ENCODE measurements at places on chromosomes 16 and 17.
A peak's percentile ranks its signal among the peaks of the same experiment; 100 is the strongest.

DNA sequence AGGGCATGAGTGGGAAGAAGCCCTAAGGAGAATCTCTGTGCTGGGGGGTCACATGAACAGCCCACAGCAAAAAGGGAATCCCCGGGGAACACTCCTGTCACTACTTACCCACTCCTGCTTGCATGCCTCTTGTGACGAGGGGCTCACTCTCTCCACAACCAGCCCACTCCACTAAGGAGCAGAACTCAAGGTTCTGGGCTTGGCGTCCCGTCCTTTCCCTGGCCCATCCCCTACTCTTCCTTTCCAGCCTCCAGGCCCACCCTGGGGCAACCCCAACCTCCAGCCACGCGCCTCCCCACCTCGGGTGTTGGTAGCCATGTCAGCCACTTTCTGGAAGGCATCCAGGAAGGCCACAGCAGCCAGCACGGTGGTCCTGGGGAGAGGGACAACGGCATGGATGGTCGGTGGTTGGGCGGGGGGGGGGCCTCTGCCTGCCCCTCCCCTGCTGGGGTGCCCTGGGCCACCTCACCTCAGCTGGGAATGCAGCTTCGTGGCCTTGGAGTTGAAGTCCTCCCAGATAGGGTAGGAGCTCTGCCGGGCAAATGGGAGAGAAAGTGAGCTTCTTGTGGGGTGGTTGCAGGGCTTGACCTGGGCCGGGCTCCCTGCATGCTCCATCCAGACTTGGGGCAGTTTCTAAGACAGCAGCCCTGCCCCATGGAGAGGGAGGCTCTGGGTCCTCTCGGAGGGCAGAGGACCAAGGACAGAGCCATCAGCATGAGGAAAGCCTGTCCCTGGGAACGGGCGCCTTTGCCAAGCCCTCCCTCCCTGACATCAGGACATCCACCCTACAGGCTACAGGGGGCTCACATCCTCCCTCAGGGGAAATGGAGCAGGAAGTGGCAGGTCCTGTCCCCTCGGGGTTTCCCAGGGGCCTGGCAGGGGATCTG, 5.1 kb downstream of the MTSS2 start:
- no peak for DNase-seq

- no peak for DNase-seq
These were observed 1.5 kb downstream of the PIEZO1 start for GRCh38 chr16:88783391-88784073.

DNA sequence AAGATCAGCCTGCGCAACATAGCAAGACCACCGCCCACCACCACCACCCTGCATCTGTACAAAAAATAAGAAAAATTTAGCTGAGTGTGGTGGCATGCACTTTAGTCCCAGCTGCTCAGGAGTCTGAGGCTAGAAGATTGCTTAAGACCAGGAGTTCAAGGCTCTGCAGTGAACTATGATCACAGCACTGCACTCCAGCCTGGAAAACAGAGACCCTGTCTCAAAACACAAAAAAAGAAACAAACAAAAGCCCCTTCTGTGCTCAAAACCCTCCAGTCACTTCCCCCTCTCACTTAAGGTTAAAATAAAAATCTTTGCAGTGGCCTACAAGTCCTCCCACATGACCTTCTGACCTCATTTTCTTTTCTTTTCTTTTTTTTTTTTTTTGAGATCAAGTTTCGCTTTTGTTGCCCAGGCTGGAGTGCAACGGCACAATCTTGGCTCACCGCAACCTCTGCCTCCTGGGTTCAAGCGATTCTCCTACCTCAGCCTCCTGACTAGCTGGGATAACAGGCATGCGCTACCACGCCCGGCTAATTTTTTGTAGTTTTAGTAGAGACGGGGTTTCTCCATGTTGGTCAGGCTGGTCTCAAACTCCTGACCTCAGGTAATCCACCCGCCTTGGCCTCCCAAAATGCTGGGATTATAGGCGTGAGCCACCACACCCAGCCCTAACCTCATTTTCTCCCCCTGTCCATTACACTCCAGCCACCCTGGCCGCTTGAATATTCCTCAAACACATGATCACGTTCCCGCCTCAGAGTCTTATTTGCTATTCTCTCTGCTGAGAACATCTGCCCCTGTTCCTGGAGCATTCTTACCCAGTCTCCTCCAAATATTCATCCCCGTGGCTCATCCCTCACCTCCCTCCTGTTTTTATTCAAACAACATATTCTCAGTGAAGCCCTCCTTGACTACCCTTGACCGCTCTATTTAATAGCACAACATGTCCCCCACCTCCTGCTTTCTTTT, 126.6 kb upstream of the MED13 start:
- no peak for DNase-seq

- no peak for DNase-seq
These were observed 226.3 kb downstream of the MSI2 start for GRCh38 chr17:57482657-57483056.

DNA sequence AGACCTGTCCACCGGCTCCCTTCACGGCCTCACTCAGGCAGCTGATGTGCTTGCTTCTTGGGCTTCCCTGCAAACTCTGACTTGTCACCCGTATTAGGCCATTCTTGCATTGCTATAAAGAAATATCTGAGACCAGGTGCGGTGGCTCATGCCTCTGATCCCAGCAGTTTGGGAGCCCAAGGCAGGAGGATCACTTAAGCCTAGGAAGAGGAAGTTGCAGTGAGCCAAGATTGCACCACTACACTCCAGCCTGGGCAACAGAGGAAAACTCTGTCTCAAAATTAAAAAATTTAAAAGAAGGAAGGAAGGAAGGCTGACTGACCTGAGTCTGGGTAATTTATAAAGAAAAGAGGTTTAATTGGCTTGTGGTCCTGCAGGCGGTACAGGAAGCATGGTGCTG, 17.0 kb downstream of the SOST start:
- DNase-seq = no peak

DNA sequence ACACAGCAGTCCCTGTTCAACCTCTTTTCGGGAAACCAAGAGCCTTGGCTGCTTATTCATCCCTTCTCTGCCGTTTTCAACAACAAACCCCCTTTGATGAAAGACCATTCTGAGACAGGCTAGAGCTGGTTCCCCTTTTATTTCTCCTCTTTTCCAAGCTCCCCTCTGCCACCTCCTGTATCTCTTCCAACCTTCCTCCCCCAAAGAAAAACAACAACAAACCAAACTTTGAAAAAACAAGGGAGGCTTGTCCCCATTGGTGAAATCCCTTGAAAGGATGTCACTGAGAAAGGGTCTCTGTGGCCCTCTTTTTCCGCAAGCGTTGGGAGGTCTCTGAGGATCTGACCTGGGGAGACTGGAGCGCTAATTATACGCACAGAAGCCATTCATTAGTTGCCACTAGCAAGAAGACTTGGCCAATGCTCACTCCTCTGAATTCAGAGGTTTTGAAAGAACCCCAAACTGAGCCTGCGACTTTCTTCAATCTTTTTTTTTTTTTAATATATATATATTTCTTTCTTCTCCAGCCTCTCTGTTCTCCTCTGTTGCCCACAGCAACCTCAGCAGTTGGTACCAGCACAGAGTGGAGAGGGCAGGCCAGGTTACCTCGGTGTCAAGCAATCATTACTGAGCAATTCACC, 101.4 kb downstream of the PITPNC1 start:
- no peak for DNase-seq

DNA sequence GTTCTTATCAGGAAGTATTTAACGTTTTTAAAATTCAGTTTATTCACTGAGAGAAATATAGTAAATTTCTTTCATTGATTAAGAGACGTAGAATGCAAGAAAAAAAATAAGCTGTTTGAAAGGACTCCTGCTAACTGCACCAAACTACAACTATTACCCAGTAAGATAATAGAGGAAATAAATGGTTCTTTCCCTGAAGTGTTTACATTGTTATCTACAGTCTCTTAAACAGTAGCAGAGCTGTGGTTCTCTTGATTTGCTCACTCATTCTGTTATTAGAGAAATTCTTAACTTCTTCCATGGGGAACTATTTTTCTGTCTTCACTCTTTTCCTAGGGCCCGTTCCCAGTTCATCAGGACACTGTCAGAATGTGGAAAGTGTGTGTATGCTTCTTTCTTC, 973.0 kb downstream of the KCNJ2 start:
- no peak for DNase-seq

DNA sequence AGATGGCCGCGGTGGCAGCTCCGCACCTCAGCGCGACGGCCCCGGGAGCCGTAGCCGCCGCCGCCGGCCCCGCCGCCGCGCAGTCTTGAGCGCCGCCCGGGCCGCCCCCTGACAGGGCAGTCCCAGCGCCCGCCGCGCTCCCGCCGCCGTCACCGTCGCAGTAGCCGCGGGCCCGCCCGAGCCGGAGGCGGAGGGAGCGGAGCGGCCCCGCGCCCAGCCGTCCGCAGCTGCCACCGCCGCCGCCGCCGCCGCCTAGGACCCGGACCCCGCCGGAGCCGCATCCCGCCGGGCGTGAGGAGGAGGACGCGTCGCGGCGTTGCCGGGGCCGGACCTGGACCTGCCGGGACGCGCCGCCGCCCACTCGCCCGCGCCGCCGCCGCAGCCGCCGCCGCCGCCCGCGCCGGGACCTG, 218 bp downstream of the TNRC6C start:
- peak; percentile 2 for DNase-seq

DNA sequence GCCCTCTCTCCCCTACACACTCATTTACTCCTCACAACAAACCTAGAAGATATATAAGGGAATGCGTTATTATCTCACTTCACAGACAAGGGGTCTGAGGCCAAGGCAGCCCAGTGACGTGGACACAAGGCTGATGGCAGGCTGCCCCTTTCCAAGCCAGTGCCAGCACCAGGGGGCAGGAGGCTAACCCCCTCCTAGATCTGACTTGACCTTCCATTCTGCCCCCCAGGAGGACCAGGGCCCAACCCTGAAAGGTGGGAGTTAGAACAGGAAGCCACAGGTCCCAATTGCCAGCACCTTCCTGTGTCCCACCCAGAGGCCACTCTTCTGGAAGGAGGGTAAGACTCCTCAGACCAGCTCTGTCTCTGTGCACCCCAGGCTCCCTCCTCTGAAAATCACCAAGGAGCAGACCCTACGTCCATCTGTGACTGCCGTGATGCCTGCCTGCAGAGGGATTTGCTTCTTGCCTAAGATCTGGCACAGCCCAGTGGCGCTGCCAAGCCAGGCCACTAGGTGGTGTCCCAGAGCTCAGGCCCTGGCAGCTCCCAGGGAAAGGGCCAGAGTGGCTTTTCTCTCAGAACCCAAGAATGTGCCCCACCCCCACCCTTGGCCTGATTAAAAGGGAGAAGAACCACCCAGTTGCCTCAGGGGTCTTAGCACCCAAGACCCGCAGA, 42.4 kb upstream of the MRPS23 start:
- DNase-seq = peak; percentile 68

GRCh38 chr16:72198021-72198711, 26.2 kb upstream of the PMFBP1 start:
- DNase-seq = no peak

- DNase-seq = no peak
These were observed 12.8 kb downstream of the RSAD1 start for GRCh38 chr17:50491505-50491904.

GRCh38 chr16:4663777-4664465, 29.4 kb upstream of the NUDT16L1 start:
- DNase-seq = no peak

GRCh38 chr16:11576427-11577289, 10.1 kb downstream of the LITAF start:
- DNase-seq = no peak

DNA sequence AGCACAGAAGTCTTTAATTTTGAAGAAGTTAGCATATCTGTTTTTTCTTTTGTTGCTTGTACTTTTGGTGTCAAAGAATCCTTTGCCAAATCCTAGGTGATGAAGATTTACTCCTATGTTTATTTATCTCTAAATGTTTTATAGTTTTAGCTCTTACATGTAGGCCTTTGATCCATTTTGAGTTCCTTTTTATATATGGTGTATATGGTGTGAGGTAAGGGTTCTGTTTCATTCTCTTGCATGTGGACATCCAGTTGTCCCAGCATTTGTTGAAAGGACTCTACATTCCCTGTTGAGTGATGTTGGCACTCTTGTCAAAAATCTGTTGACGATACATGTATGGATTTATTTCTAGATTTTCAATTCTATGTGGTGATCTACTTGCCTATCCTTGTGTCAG, 62.2 kb downstream of the RNF213 start:
- no peak for DNase-seq

- DNase-seq = no peak
These were observed 3.9 kb downstream of the DPEP2 start for GRCh38 chr16:67995423-67995822.

DNA sequence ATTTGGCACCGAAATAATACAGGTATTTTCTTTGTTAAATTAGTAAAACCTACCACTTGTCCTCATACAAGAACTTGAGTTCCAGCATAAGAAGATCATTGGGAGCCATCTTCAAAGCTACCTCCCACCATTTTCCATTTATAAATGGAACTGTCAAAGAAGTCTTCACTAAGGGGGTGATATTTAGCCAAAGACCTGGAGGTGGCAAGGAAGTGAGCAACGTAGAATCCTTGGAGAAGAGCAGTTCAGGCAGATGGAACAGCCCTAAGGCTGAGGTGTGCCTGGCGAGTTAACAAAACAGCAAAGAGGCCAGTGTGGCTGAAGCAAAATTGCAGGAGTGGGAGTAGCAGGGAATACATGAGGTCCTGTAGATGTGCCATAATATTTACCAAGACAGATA, 1.8 kb downstream of the KCNJ16 start:
- no peak for DNase-seq

DNA sequence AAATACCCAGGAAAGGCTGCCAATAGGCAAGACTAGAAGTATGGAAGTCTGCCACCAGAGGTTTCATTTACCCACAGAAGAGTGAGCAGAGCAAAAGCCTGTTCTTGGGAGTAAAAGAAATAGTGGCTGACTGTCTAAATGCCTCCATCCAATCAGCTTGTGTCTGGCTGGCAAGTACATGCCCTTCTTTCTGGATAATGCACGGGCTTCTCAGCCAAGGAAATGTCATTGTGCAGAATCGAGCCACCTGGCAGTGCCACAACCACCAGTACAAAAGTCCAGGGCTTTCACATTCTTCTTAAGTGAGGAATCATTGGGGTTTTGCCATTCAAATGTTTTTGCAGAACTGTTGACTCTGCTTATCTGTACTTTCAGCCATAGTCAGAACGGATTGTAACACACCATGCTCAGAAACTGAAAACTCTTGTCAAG, 10.1 kb upstream of the ERCC4 start:
- DNase-seq = no peak

- no peak for DNase-seq
These were observed 28.8 kb upstream of the NXPH3 start for GRCh38 chr17:49546546-49547535.

GRCh38 chr17:6823011-6823442, 8.5 kb downstream of the TEKT1 start:
- DNase-seq = no peak

GRCh38 chr17:29004081-29004692, 1.6 kb downstream of the SEZ6 start:
- no peak for DNase-seq

- no peak for DNase-seq
These were observed 31.1 kb upstream of the CPNE2 start for GRCh38 chr16:57061084-57061905.

- no peak for DNase-seq
These were observed 948.7 kb downstream of the KCNJ2 start for GRCh38 chr17:71118039-71118438.

- peak; percentile 80 for DNase-seq
These were observed 432 bp downstream of the ZNF276 start for GRCh38 chr16:89721546-89722391.

- DNase-seq = no peak
These were observed 39.4 kb downstream of the TENT4B start for GRCh38 chr16:50192386-50193050.

- DNase-seq = no peak
These were observed 5.4 kb upstream of the CRYBA1 start for GRCh38 chr17:29240968-29241963.
